CD4-positive, alpha-beta memory T cell (primary cell): ENCODE measurements at places on chromosomes 1 and 21. TPM values are rescaled to one million over a fixed set of nuclear protein-coding genes. Genes with fewer than 3 reads are reported as not detected.

The SUSD4 gene
- total RNA-seq, result 2.9 TPM

- H3K4me1 ChIP-seq, result no peaks in the 10 kb centered on the region
- no peak for DNase-seq
- no peak overlapping the region for H3K27ac ChIP-seq
- no peaks in the 10 kb centered on the region for H3K27me3 ChIP-seq
- H3K36me3 ChIP-seq, result no peaks in the 10 kb centered on the region
Observed at GRCh38 chr1:6867729-6868659, 82.7 kb downstream of the CAMTA1 start.

DNA sequence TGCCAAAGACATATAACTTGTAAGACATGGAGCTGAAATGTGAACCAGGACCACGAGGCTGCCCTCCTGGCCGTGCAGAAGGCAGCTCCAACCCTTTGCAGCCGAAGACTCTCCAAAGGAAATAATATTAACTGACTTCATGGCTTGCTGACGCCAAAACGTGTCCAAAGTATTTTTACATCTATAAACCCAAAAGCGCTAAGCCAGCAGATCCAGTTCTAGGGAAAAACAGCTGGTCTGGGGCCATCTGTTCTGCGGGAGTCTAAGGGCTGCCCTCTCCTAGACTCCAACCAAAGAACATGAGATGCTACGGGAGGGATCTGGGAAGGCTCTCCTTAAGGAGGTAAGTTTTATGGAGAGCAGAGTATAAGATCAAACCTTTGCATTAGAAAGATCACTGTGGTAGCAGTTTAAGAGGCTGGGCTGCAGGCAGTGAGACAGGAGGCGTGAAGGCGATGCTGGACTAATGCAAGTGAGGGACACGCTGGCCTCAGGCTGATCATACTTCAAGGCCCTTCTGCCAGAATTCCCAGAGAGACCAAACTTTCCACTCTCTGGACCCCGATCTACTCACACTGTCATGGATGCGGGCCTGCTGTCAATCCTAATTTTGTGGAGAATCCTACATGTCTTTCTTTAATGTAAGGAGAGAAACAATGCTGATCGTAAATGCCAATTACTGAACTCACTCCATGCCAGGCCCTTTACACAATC, 1.2 kb downstream of the TMEM53 start:
- H3K27ac ChIP-seq, result peak overlapping the region; percentile 74
- H3K4me1 ChIP-seq, result peaks cover 25% of the 10 kb centered on the region
- no peaks in the 10 kb centered on the region for H3K27me3 ChIP-seq
- DNase-seq, result no peak
- no peaks in the 10 kb centered on the region for H3K36me3 ChIP-seq
- H3K4me3 ChIP-seq, result peak overlapping the region; percentile 62

DNA sequence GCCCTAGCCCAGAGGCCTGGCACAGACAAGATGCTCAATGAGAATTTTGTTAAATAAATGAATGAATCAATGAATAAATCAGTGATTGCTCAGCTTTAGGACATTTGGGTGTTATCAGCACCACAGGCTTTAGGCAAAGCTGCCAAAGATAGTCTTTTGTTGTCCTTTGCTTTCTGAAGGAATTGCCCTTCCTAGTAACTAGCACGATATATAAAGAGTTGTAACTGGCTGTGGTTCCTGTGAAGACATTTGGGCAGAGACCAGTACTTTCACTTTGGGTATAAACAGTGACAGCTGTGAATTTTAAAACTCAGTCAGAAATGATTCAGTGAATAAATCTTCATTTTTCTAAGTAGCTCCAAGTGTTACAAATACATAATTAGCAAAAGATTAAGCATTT, 13.3 kb downstream of the RNU5D-1 start:
- H3K27ac ChIP-seq, result no peak overlapping the region
- H3K4me3 ChIP-seq, result no peak overlapping the region
- no peaks in the 10 kb centered on the region for H3K27me3 ChIP-seq
- peaks cover 50% of the 10 kb centered on the region for H3K4me1 ChIP-seq

The TNFRSF9 gene
- 0.53 TPM for total RNA-seq

DNA sequence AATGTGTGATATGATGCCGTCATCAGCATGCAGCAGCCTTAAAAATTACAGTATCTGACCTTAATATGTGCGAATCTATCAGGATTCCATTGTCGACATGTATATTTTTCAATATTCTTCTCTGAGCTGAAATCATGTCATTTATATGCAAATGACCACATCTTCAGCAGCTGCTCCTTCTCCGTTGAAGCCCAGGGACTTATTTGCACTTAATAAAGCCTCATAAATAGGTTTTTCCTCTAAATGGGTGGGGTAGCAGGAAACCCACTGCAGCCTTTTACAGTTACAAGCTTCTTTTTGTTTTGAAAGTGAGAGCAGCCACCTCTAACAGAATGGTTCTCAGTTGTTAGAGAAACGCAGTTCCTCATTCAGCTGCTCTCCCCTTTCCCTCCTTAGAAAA, 178.8 kb upstream of the ZNF644 start:
- DNase-seq, result no peak
- no peaks in the 10 kb centered on the region for H3K27me3 ChIP-seq
- no peaks in the 10 kb centered on the region for H3K36me3 ChIP-seq
- H3K27ac ChIP-seq, result no peak overlapping the region

GRCh38 chr1:115115521-115116161, 26.3 kb upstream of the TSPAN2 start:
- peaks cover 12% of the 10 kb centered on the region for H3K4me1 ChIP-seq
- H3K4me3 ChIP-seq, result no peak overlapping the region
- no peak for DNase-seq
- no peak overlapping the region for H3K27ac ChIP-seq

DNA sequence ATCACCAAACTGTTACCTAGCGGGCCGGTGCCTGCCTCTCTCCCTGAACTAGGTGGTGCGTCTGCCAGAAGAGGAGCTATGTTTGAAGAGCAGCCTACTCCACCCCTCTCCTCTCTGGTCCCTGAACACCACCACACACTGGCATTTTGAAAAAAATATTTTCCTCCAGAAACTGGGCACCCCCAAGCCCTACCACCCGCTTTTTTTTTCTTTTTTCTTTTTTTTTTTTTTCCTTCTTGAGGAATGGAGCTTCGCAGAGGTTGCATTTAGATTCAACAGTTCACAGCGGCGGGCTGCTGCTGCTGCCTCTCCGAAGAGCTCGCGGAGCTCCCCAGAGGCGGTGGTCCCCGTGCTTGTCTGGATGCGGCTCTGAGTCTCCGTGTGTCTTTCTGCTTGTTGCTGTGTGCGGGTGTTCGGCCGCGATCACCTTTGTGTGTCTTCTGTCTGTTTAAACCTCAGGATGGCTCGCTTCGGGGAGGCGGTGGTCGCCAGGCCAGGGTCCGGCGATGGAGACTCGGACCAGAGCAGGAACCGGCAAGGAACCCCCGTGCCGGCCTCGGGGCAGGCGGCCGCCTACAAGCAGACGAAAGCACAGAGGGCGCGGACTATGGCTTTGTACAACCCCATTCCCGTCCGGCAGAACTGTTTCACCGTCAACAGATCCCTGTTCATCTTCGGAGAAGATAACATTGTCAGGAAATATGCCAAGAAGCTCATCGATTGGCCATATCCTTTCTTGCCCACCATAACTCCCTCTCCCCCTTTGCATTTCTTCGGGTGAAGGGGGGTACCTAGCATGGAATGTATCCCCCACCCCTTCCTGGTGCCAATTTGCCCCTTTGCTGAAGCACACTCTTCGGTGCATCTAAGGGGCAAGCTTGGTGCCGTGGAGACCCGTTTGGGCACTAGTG, at the start of gene CACNA1E:
CACNA1E (plus strand) TSS at position 233 of the 911 bp plus-strand sequence; CDS start at position 461, 228 bp downstream.
- no peak for DNase-seq
- H3K36me3 ChIP-seq, result no peaks in the 10 kb centered on the region
- peaks cover 13% of the 10 kb centered on the region for H3K4me1 ChIP-seq
- H3K27me3 ChIP-seq, result peaks cover 32% of the 10 kb centered on the region
- H3K27ac ChIP-seq, result no peak within 1 kb of the TSS

DNA sequence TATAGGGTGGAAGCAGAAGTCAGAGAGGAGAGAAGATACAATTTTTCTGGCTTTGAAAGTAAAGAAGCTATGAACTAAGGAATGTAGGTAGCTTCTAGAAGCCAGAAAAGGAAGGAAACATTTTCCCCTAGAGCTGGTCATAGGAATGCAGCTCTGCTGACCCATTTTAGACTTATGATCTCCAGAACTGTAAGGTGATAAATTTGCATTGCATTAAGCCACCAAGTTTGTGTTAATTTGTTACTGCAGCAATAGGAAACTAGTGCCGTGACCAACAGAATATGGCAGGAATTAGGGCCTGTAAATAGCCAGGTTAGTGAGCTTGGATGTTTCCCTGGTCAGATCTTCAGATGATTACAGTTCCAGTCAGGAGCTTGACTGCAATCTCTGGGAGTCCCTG, 244.3 kb upstream of the C1orf105 start:
- peaks cover 18% of the 10 kb centered on the region for H3K4me1 ChIP-seq
- no peak overlapping the region for H3K27ac ChIP-seq
- no peaks in the 10 kb centered on the region for H3K27me3 ChIP-seq
- no peaks in the 10 kb centered on the region for H3K36me3 ChIP-seq

DNA sequence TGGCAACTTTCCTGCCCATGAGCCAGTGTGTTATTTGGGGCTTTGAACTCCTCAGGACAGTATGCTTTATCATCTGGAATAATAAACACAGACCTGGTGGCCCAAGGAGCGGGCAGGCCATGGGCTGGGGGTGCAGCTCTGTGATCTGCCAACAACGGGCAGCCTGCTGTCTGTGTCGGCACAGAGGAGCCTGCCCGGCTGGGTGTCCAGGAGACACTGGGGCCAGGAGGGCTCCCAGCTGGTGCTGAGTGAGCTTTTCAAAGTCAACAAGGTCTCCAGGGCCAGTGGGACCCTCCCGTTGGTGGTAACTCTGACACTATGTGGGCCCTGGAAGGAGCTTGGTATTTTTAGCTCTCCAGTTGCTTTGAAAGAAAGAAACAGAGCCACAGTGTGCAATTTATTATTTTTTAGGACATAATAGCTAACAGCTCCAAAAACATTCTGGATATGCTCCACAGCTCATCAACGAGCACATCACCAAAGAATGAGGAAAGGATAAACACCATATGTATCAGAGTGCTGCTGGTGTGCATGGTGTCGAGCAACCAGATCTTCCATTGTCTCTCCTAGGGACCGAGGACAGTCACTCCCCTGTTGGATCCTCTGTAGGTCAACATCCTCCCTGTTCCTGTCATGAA, 488.7 kb upstream of the USP24 start:
- H3K36me3 ChIP-seq, result no peaks in the 10 kb centered on the region
- no peaks in the 10 kb centered on the region for H3K27me3 ChIP-seq
- no peak overlapping the region for H3K4me3 ChIP-seq

DNA sequence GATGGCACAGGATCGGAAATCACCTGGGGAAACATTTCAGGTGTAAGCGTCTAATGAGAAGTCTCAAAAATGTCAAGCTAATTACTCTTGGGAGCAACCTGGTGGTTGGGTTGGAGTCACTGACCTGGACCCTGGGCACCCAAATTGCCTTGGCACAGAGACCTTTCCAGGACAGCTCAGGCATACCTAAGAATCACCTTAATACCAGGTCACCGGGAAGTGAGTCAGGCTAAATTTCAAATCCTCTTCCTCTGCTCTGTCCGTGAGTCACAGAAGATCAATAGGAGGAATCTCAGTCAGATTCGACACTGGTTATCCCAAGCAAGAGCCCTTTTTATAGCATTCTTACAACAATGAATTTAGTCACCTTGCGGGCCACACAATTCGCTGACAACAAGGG, 179.6 kb upstream of the CAMK1G start:
- no peaks in the 10 kb centered on the region for H3K36me3 ChIP-seq
- H3K27ac ChIP-seq, result no peak overlapping the region
- H3K4me1 ChIP-seq, result no peaks in the 10 kb centered on the region
- no peak for DNase-seq

- H3K4me1 ChIP-seq, result no peaks in the 10 kb centered on the region
- no peaks in the 10 kb centered on the region for H3K27me3 ChIP-seq
- DNase-seq, result no peak
- no peaks in the 10 kb centered on the region for H3K36me3 ChIP-seq
- no peak overlapping the region for H3K4me3 ChIP-seq
- H3K27ac ChIP-seq, result no peak overlapping the region
Observed at GRCh38 chr1:44903011-44903680, 60.1 kb upstream of the PTCH2 start.

GRCh38 chr1:56070601-56071000, 508.8 kb downstream of the PLPP3 start:
- DNase-seq, result no peak
- no peaks in the 10 kb centered on the region for H3K27me3 ChIP-seq
- H3K4me3 ChIP-seq, result no peak overlapping the region
- H3K4me1 ChIP-seq, result no peaks in the 10 kb centered on the region

- no peaks in the 10 kb centered on the region for H3K27me3 ChIP-seq
- H3K36me3 ChIP-seq, result no peaks in the 10 kb centered on the region
- H3K27ac ChIP-seq, result no peak overlapping the region
- H3K4me3 ChIP-seq, result no peak overlapping the region
- no peak for DNase-seq
Observed at GRCh38 chr1:24696041-24696755, 49.0 kb upstream of the CLIC4 start.

- no peak overlapping the region for H3K4me3 ChIP-seq
- H3K27ac ChIP-seq, result no peak overlapping the region
- H3K27me3 ChIP-seq, result no peaks in the 10 kb centered on the region
- H3K4me1 ChIP-seq, result no peaks in the 10 kb centered on the region
- DNase-seq, result no peak
Observed at GRCh38 chr21:26447932-26448475, 125.1 kb downstream of the CYYR1 start.

The BCL10 gene
- total RNA-seq, result 37.0 TPM

GRCh38 chr1:57206038-57206437, 217.8 kb downstream of the DAB1 start:
- no peak overlapping the region for H3K27ac ChIP-seq
- no peak overlapping the region for H3K4me3 ChIP-seq
- H3K27me3 ChIP-seq, result no peaks in the 10 kb centered on the region
- DNase-seq, result no peak

The HCN3 gene
- 4.9 TPM for total RNA-seq
